Activated CD4-positive, alpha-beta T cell treated with anti-CD3 and anti-CD28 coated beads, Interleukin-2, amount 50 U/mL, for 1 hour (primary cell): ENCODE measurements at places on chromosomes 3 and 15.

DNA sequence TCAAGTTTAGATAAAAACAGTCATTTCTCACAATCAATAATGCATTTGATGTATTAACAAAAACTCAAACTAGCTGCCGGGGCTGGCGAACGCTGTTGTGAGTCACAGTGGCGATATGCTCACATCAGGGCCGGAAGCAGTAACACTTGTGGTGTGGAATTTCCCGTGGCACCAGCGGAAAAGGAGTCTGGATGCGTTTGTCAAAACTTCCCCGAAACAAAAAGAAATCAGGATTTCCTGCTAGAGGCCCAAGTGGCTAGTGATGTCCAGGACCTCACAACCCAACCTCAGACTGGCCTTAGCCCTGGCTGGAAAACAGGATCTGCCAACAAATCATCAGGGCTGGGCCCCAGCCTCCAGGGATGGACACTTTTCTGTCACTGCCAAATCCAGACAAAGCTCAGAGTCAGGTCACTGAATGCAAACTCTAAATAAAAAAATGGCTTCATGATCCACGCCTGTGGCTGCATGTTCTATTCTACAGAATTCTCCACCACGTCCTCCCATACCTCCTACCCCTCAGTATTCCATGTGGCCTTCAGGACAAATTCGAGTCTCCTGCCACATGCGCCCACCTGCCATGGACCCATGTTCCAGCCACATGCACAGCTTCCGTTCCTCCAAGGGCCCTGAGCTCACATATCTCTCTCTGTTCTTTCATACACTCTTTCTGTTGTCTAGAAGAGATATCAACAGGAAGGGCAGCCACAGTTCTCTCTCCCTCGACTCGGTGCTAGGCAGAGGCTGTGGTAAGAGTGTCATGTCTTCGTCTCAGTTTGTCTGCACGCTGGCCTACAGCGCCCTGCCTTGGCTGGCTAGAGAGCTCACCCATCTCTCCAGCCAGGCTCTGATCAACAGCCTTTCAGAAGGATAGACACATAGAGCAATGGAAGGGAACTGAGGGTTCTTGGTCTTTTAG is 35.4 kb downstream of the EHD4 start:
- peak; percentile 78 for DNase-seq

GRCh38 chr15:20358066-20358778 is 183.4 kb downstream of the GOLGA6L6 start:
- DNase-seq = no peak

GRCh38 chr15:99706557-99707303 is 26.5 kb downstream of the LYSMD4 start:
- peak; percentile 20 for DNase-seq

DNA sequence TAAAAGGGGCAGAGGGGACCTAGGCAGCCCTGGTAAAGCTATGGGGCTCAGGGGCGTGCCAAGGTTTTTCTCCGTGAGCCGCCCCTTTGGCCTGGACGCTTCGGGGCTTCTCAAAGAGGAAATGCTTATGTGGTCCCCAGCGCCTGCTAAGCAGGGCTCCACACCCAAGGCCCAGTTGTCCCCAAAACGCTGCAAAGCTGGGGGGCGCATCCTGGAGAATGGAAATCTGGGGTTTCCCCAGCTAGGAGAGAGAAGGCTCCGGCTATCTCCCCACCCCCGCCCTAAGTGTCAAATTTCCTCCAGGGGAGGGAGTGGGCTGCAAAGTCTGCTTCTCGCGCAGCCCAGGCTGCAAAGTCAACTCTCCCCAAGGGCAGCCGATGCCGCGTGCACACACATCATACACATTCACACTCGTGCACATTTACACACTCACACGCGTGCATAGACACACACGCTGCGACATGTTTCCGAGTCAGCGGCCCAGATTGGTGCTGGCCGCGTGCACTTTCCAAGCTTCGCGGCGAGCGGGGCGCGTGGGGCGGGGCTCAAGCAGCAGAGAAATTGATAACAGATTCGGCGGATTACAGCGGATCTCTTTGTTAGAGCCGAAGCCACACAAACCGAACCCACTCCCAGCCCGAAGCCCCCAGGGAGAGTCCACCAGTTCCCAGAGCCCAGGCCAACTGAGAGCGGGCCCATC is 4.5 kb downstream of the WNT5A start:
- DNase-seq = no peak

DNA sequence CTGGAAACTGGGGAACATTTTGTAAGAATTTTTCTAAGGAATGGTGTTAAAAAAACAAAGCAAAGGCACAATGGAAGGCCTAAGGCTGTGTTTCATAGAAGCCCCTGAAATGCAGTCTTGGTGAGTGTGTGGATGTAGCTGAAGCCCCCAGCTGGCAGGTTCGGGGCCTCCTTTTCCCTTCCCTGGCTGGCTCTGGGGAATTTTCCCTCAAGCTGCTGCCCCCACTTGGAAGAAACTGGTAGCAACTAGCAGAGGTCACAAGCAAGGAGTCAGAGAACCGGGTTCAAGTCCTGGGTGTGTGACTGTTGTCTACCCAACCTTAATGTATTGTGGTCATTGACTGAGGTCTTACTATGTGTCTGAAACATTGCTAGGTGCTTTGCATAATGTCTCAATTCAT is 85.3 kb upstream of the MYZAP start:
- no peak for DNase-seq

DNA sequence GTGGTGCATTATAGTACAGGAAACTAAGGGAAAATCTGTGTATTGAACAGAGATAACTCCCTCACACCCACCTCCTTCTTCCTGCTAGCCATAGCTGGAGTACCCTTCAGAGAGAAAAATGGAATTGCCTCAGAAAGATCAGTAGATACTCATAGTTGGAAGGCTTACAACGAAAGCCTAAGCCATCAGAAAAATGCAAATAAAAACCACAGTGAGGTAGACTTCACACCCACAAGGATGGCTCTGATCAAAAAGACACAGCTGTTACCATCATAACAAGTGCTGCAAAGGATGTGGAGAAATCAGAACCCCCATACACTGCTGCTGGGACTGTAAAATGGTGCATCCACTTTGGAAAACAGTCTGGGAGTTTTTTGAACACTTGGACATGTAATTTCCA is 7.4 kb upstream of the DLG1 start:
- DNase-seq = no peak

GRCh38 chr15:26771168-26771567 is 1.7 kb downstream of the GABRB3 start:
- DNase-seq = no peak

DNA sequence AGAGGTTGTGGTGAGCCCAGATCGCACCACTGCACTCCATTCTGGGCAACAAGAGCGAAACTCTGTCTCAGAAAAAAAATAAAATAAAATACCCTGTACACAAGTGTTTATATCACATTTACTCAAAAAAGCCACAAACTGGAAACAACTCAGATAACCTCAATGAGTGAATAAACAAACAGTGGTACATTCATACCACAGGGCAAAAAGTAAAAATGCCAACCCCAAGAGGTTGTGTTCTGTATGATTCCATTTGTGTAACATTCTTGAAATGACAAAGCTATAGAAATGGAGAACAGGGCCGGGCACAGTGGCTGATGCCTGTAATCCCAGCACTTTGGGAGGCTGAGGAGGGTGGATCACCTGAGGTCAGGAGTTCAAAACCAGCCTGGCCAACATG is 12.9 kb downstream of the EDC3 start:
- DNase-seq = no peak

DNA sequence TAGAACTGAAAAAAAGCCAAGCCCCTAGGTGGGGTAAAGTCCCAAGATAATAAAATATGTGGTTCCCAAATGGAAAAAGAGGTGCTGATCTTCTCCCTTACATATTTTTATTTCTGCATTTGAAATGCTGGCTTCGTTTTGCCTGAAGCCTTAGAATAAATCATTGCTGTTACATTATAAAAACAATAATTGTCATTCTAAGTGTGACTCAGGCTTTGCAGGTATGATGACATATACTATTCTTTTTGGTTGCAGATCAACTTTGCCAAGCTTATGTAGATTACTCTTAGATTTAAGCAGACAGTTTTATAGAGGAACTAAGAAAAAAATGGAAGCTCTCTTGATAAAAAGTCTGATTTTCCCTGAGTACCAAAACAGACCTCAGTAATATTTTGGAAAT is 7.5 kb downstream of the IDH3A start:
- DNase-seq = no peak

GRCh38 chr3:13826672-13827071 is 53.2 kb downstream of the WNT7A start:
- DNase-seq = no peak

GRCh38 chr15:29470311-29470710 is 200.7 kb upstream of the NSMCE3 start:
- DNase-seq = no peak

- no peak for DNase-seq
Measured at GRCh38 chr15:40766194-40766815, 2.4 kb downstream of the GCHFR start.

- DNase-seq = no peak
Measured at GRCh38 chr3:161343986-161344385, 27.3 kb downstream of the SPTSSB start.

DNA sequence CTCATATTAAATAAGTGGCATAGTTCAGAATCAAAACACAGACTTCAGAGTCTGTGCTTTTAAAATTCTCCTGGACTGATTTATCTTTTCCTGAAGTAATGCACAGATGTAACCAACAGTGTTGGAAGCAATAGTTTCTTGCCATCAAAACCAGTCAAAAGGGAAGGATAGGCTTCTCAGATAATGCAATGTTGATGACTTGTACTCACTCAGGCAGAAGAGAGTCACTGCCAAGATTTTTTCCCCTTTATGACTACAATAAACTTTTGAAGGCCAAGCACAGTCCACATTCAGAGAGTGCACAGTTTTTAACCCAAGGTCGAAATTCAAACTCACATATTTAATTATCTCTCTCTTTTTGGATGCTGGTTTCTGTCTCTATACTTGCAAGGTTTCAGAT is 305.0 kb upstream of the SGO1 start:
- DNase-seq = no peak

- DNase-seq = no peak
Measured at GRCh38 chr15:59618406-59618805, 6.8 kb downstream of the GCNT3 start.

- peak; percentile 8 for DNase-seq
Measured at GRCh38 chr3:128878556-128879124, 780 bp upstream of the ACAD9 start.

- DNase-seq = no peak
Measured at GRCh38 chr15:69034352-69034751, 19.9 kb downstream of the NOX5 start.

DNA sequence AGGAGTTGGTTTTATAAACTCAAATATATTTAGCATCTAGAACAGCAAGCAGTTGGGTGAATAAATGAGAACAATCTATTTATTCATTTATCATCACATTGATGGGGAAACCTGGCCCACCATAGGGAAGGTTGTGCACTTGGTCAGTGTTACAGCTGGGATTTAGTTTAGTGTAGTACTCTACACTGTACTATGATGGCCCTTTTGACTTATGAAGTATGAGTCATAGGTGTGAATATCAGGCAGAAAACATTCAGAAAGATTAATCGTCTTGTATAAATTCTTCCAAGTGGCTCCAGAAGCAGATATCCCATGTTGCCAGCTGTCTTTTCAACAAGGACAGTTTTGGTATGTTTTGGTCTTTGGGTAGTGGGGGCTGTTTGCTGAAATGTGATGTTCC is 38.0 kb downstream of the BBS4 start:
- no peak for DNase-seq

DNA sequence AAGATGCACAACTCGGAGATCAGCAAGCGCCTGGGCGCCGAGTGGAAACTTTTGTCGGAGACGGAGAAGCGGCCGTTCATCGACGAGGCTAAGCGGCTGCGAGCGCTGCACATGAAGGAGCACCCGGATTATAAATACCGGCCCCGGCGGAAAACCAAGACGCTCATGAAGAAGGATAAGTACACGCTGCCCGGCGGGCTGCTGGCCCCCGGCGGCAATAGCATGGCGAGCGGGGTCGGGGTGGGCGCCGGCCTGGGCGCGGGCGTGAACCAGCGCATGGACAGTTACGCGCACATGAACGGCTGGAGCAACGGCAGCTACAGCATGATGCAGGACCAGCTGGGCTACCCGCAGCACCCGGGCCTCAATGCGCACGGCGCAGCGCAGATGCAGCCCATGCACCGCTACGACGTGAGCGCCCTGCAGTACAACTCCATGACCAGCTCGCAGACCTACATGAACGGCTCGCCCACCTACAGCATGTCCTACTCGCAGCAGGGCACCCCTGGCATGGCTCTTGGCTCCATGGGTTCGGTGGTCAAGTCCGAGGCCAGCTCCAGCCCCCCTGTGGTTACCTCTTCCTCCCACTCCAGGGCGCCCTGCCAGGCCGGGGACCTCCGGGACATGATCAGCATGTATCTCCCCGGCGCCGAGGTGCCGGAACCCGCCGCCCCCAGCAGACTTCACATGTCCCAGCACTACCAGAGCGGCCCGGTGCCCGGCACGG is 991 bp downstream of the SOX2 start:
- no peak for DNase-seq

- DNase-seq = no peak
Measured at GRCh38 chr15:43251185-43251870, 15.4 kb downstream of the TGM5 start.

DNA sequence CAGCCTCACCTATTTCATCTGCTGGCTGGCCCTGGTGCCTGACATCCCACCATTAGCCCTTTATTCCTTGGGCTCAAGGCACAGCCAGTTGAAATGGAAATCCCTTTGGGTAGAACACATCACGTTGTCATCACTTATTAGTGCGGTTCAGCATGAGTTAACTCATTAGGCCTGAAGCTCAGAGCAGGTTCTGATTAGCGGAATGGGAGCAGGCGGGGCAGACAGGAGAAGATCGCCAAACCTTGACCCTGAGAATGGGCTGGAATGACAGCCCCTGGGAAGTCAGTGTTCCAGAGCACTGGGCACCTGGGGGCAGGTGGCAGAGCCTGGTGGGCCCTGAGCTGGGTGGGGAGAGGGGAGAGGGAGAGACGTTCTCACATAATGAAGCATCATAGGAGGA is 5.8 kb downstream of the ITGA11 start:
- DNase-seq = no peak

DNA sequence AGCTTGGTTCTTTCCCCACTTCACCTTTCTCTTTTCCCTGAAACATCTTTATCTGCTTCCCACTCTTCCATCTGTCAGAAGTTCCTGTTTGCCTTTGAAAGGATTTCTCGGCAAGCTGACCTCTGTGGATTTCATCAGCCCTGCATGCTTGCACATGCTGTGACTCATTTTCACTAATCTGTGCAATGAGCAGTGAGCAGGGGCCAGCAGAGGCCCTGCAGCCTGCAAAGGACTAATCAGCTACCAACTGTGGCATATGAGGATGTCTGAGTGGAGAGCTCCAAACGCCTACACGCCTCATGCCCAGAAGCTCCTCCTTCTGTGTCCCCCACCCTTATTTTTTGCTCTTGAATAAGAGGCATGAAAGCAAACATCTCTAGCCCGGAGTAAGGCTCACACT is 333.0 kb upstream of the SEMA6D start:
- DNase-seq = no peak
